ENCODE measurements at places on chromosomes 16 and 17.

- DNase-seq: peak; percentile 26
Measured at GRCh38 chr17:76408037-76408849, 23.8 kb downstream of the SPHK1 start.

- DNase-seq: no peak
Measured at GRCh38 chr17:56440419-56440818, 153.1 kb upstream of the NOG start.

DNA sequence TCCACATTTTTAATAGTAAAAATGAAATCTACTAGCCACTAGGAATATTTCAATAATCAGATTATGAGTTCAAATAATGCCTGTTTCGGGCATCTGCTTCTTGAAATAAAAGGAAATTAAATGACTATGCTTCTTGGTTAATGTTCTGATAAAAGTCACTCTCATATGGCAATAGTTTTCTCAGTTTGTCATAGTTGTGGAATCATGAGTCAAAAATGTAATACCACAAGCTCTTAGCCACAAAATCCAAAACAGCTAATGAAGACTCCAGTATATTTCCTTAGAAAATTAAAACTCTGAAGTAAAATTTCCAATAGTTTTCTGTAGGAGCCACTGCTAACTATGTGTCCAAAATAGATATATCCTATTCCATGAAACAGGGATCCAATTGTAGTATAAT, 676.3 kb upstream of the CDH8 start:
- DNase-seq: no peak

DNA sequence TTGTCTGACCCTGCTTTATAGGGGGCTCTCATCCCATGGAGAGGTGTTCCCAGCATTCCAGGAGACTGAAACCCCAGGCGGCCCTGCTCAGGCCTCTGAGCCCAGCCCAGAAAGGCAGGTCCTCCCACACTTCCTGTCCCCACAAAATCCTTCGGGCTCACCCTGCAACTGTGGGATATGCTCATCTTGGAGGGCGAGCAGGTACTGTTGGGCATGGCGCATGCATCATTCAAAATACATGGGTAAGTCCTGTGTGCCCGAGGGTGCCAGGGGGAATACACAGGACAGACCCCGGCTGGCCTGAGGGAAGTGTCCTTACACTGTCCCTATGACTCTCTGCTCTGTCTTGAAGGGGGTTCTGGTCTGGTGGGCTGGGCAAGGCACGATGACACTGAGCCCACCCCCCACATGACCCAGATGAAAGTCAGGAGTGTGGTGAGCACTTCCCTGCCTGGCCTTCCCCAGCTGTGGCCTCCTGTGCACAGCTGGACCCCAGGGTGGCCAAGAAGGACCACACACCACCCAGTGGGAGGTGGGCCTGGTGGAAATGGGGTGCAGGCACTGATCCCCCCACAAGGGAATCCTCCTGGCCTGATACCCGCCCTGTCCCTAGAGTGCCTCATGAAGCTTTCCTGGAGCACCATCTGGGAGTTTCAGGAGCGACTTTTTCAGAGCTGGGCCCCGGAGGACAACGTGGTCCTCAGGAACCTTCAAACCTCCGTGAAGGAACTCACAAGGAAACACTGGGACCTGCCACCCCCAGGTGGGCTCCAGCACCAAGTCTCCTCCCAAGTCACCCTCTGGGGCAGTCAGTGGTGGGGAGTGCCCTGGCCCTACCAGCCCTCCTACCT, 46.7 kb downstream of the USP22 start:
- no peak for DNase-seq

GRCh38 chr17:34389126-34389750, 26.2 kb upstream of the CCL1 start:
- DNase-seq: peak; percentile 33

- no peak for DNase-seq
Measured at GRCh38 chr16:88367560-88367959, 15.2 kb upstream of the ZNF469 start.

DNA sequence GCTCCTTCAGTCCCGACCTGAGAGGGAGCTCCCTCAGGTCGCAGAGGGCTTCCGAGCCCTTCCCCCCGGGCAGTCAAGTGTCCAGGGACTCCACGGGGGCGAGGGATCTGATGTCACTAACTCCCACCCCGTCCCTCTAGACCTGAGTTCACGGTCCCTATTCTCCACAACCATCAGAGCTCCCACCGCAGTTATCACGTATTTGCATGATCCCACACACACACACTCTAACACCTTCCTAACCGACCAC, 3.7 kb upstream of the PER1 start:
- DNase-seq: no peak

DNA sequence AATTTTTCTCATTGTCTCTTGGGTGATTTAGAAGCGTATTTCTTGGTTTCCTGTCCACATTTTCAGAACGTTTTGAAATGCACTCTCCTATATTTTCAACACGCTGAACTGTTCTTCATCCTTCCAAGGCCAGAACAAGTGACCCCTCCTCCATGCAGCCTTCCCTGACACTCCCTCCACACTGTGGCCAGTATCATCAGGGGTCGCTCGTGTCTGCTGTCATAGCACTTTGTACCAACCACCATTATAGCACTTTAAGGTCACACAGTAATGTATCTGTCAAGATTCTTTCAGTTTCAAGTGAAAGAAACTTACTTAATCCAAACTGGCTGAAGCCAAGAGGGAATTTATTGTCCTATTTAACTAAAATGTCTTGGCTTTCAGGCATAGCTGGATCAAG, 17.5 kb upstream of the IL21R start:
- DNase-seq: no peak

- DNase-seq: peak; percentile 37
Measured at GRCh38 chr16:84115919-84116719, 623 bp downstream of the MBTPS1 start.

DNA sequence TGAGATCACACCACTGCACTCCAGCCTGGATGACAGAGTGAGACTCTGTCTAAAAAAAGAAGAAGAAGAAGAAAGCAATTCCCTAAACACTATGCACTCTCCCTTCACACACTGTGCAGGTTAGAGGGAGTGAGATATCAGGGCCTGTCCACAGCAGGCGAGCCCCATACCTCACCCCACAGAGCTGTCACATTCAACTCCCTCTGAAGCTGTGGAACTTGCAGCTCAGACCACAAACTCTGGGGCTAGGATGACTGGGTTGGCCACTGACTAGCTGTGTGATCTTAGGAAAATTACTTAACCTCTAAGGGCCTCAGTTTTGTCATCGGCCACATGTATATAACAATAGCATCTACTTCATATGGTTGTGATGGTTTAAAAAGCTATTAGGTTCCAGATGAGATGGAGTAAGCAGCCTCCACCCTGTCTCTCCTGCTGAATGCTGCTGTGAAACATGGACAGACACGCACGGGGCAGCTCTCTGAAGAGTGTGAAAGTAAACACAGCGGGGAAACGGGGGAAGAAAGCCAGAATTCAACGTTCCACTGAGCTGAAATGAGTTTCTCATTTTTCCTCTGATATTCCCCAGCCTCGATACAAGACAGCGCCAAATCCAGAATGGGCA, 13.6 kb upstream of the PYY start:
- DNase-seq: no peak

DNA sequence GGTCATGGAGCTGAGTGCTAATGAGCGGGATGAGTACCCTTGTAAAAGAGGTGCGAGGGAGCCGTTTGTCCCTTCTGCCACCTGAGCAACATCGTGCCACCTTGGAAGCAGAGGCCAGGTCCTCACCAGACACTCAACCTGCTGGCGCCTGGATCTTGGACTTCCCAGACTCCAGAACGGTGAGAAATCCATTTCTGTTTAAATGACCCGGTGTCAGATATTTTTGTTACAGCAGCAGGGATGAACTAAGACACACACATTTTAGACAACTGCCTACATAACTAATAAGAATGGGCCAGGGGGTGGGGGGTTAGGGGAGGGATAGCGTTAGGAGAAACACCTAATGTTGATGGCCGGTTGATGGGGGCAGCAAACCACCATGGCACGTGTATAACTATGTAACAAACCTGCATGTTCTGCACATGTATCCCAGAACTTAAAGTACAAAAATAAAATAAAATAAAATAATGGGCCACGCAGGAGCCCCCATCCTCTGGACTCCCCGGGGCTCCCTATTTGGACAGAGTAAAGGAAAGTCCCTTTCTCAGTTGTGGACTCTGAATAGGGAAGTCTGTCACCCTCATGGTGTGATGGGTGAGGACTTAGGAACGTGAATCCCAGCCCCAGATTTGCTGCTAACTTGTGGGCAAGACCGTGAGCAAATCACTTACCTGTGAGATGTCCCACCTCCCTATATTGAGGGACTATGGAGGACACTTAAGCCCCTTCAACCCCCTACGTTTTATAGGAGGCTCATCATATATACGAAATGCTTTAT, 60.6 kb upstream of the DNAH17 start:
- DNase-seq: no peak

DNA sequence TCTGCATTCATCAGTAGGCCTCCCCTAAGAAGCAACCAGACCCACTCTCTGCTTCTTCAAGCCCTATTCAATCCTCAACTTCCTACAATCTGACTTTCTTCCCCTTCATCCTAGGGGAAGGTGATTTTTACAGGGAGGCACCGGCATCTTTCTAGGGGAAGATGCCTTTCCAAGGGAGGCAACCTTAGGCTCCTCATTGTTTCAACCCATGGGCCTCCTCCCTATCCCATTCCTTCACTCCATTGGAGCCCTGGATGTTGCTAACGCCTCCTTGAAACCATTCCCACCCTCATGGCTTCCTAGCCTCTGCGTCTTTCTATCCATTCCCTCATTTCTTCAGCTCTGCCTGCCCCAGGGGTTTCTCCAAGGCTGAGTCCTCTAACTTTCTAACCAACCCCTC, 2.7 kb upstream of the CUEDC1 start:
- no peak for DNase-seq

DNA sequence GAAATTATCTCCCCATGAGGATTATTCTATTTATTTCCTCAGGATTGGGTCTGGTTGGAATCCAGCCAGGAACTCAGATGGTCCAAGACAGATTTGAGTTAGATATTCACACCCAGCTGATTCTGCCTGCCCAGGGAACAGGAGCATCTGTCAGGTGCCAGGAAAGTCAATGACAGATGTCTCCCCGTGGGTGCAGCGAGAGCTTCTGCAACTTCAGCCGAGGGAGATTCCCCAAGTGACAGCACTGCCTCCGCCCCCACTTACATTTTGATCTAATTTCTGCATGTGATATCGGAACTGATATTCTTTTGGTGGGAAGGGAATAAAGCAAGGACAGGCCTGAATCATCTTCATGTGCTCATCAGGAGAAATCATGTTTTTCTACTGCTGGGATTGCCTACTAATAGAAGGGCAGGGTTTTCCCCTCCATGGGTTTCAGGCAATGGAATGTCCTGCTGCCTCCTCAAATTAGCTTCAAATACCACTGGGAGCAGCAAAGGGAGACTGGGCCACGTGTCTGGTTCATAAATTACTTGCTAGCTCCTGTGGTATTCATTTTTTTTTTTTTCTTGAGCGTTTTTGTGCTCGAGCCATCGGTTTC, 15.7 kb upstream of the DHX8 start:
- DNase-seq: peak; percentile 96
